ENCODE measurements at places on chromosomes 12 and 14.

DNA sequence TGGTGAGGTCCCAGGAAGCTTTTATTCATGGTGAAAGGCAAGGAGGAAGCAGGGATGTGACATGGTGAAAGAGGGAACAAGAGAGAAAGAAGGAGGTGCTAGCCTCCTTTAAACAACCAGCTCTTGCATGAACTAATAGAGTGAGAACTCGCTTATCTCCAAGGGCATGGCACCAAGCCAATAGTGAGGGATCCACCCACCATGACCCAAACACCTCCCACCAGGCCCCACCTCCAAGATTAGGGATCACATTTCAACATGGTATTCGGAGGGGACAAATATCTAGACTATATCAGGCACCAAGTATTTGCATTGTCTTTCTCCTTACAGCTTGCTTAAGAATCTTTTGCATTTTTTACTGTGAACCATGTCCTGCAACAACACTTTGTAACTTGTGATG, 91.9 kb upstream of the DHRS4 start:
- DNase-seq, result no peak

GRCh38 chr14:59244581-59244980, 56.1 kb downstream of the DAAM1 start:
- DNase-seq, result no peak

DNA sequence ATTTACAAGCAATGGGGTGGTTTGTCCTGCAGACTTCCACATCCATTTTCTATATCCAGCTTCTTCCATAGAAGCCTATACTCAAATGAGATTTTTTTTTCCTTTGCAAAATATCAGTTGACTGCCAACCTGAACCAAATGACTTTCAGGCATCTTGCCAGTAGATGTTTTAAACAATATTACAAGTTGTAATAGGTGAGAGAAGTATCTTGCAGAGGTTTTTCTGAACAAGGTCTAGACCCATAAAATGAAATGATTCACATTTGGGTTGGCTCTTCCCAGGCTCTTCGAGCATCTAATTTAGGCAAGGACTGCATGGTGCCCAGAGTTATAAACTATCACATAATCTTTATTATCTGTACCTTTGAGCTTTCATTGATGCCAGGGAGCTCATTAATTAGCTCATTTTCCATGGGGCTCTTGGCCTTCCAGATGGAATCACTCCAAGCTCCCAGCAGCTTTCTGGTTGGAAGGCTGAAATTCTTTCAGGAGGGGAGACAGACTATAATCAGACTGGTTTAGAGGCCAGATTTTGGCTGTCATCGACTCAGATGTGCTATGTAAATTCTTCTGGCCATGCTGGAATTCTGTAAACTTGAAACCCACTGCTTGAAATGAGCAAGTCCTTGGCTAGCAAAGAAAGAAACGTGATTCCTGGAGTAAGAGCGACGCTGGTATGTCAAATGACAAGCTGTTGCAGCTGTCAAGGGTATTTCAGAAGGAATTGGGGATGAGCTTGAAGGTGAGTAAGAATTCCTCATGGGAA, 32.2 kb upstream of the DICER1 start:
- no peak for DNase-seq

DNA sequence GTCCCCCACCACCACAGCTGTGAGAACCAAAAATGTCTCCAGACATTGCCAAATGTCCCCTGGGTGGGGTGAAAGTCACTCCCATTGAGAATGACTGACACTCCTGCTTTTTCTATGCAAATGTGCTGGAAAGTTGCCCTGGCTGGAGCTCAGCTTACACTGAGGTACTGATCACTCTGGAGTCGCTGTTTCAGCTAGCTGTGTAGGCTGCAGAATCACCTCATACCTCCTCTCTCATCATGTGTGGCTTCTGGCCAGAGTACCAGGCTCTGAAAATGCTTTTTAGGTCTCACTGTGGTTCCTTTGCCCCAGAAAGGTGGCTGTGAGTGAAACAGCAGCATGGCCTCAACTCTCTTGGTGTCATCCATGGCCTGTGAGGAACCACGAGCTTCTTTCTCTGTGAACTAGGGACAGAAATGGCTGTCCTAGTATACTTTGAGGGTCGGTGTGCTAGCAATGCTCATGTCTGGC, 414.4 kb downstream of the DPF3 start:
- DNase-seq, result no peak

GRCh38 chr12:5438671-5439200, 6.8 kb downstream of the NTF3 start:
- DNase-seq, result no peak

DNA sequence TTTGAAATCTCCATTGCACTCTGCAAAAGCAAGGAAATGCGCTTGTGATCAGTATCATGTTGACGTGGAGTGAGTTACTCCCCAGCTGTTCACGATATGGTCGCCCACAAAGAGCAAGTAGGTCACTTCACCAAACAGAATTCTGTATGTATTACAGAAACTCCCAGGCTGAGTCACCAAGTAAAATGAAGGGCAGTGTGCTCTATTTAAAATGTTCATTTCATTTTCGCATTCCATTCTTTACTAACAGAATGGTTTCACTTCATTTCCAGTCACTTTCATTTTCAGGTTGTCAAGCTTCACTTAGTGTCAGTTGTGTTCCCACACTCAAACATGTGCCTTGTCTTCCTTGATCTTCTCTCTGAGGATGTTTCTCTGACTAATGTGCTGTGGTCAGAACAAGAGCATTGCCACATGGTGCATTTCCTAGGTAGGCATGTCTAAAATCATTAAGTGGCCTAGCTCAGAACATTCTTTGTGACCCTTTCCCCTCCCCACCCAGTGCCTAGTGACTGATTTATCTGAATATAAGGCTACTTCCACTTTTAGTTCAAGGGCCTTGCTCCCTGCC, 391.2 kb downstream of the RAD51B start:
- DNase-seq, result no peak

DNA sequence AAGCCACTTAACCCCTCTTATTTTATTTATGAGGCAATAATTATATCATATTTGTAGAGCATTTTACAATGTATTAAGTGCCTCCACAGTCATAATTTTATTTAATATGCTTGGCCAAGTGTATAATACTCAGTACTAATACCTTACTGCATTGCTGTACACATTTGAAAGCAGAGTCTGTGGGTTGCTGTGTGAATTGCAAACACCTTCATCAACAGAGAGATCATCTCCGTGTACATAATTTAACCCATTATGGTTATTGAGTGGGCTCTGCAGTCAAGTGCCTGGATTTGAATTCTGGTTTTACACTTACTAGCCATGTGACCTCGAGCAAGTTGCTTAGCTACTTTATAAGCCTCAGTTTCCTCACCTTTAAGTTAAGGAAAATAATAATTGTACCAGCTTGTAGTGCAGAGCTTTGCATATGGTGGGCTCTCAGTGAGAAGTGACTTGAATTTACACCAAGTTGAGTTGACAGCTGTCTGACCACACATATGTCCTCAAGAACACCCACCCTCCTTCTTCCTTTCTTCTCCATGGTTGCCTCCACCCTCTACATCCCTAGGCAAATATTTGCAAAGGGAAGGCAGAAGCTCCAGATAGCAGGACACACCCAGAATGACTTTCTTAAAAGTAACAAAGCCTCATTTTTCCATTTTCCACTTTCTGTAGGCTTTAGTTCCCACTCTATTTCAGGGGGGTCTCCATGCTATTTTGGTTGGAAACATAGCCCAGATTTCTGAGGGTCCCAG, 12.3 kb downstream of the CRACR2A start:
- no peak for DNase-seq

DNA sequence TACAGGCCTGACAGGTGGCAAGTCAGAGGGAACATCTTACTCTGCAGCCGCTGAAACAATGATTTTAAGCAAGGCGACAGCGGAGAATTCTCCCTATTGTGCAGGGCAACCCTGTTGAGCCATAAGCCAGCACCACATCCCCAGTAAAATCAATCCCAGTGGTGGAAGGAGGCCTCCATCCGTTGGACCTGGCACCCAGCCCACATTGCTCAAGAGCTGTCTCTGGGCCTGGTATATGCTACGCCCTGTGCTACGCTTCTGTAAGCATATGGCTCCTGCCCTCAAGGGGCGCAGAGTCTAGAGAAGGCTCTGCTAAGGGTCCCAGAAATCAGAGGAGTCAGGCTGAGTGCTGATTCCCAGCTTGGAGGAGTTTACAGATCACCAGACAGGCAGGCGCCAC, 265.5 kb downstream of the CACNA1C start:
- DNase-seq, result no peak

GRCh38 chr14:67416810-67417209, 4.8 kb upstream of the PLEK2 start:
- DNase-seq, result no peak

DNA sequence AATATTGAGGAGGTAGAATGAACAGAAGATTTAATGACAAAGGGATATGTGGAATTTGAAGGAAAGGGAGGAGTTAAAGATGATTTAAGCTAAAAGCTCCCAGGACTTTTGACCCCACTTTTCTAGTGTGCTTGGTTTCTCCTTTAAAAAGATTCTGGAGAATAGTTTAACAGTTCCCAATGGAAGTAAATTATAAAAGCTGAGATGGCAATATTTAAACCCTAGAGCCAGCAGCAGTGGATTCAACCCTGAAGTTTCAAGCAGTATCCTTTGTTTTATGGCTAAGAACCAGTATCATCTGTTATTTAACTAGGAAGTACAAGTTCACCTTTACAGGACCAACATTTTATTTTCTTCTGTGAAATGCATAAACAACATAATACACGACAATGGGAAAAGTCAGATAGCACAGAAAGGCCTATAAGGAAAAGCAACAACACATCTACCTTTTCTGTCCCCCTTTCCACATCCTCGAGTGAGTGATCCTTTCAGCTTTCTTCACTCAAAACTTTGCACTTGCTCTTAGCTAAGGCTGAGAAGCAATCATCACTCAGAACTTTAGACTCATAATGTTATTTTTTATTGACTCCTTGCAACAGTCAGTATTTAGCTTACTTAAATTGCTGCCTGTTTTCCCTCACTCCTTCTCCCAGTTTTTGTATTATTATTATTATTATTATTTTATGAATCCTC, 264.5 kb downstream of the FBXL14 start:
- DNase-seq, result no peak

- no peak for DNase-seq
These were observed 3.1 kb downstream of the HDAC7 start for GRCh38 chr12:47816403-47817271.

DNA sequence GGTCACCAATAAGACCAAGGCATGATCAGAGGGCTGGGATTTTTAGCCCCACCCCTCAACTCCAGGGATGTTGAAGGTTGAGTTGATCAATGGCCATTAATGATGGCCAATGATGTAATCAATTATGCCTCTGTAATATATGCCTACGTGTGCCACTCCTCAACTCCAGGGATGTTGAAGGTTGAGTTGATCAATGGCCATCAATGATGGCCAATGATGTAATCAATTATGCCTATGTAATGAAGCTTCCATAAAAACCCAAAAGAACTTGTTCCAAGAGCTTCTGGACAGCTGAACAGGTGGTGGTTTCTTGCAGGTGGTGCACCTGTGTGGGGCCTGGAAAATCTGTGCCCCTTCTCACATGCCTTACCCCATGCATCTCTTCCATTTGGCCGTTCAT, 33.2 kb downstream of the KLRG1 start:
- DNase-seq, result no peak

Measured in activated CD4-positive, CD25-positive, alpha-beta regulatory T cell (primary cell).